NCI-H187 (cell line): ENCODE measurements at places on chromosomes 5 and 9.

DNA sequence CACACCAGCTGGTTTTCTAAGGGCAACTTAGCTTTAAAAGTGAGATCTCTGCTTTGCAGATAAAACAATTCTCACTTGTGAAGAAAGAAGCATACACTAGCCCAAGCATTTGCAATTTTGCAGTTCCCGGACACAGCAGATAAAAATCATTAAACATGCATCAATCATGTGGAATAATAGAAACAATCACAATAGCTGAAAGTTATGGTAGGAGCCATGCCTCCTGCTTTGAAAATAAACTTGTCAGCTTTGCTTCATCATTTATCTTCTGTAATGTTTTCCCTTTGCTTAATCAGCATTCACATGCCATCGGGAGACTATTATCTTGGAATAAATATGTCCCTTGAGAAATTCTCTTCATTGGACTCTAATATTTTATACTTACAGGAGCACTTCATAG lies 60.3 kb upstream of the DAB2 start:
- DNase-seq = no peak

- DNase-seq = no peak
These were observed 11.1 kb downstream of the GM2A start for GRCh38 chr5:151264113-151264512.

DNA sequence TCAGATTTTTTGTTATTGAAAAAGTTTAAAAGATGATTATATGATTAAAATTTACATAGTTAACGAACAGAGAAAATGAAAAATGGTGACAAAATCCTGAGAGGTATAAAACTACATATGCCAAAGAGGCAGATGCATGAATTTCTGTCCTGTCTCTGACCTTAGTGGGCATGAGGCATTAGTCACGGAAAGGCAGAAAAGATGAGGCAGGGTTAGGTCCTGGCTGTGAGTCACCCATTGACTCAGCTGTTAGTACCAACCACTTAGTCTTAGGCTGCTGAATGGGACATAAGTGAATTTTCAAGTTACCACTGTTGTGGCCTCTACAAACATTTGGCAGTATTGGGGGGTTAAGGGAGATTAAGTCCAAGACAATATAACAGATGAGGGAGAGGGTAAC lies 33.1 kb downstream of the RASA1 start:
- DNase-seq = no peak

GRCh38 chr5:32249668-32250067 lies 63.1 kb downstream of the MTMR12 start:
- DNase-seq = no peak

- DNase-seq = no peak
These were observed 490.2 kb upstream of the RORB start for GRCh38 chr9:74006935-74007334.

GRCh38 chr9:121294151-121294743 lies 26.3 kb downstream of the GSN start:
- DNase-seq = no peak

DNA sequence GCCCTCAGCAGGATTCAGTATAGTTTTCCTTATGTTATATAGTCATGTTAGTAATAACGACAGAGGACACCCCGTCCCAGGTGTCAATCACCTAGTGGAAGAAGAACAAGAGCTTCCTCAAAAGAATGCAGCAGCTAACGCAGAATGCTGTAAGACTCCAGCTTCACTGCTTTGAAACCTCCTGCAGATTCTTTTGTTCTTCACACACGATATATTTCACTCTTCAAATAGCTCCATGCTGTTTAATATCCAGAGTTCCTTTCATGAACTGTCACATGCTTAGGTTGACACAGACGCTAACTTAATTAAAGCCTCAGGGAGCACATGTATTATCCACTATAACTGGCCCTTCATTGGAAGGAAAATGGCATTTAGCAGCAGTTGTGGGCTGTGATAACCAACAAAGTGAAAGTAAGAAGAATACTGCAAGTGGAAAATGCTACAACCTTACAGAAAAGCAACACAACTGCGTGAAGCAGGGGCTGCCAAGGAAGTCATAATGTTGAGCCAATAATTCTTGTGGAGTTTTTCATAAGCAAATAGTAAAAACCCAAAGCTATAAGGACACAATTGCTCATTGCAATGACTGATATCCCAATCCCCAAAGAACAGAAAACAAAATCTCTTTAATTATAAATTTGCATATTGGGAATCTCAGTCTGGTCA lies 387.5 kb downstream of the PLK2 start:
- no peak for DNase-seq

DNA sequence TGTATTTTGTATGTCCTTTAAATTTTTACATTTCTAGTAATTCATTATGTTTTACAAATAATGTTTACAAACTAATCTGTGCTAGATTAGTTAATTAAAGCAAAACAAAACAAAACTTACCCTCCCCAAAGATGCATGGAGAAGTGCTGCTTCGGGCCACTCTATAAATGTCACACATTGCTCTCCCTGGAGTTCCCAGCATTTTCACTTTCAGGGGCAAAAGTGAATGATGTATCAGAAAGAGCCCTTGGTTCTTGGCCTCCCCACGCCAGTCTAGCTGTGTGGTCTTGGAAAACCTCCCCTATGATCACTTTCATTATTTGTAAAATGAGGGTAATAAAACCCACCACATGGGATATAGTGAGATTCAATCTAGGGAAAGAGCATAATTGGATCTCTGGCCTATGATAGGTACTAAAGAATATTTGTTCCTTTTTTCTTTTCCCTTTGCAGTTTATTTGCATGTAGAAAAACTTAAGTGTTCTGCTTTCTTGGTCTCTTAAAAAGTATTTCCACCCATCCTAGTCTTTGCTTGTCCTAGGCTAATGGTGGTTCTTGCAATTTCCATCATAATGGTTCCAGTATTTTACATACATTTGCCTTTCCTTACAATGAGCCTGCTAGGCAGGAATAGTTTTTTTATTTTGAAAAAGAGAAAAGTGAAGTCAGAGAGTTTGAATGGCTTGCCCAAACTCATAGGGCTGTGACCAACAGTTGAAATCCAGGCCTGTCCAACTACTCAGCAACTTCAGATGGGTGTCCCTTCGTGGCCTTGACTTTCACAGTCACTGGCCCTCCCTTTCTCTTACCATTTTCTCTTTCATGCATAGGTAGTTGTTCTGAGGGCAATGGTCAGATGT lies 184.5 kb upstream of the KLF4 start:
- no peak for DNase-seq

- no peak for DNase-seq
These were observed 46.8 kb upstream of the ANKRD55 start for GRCh38 chr5:56279979-56280378.

DNA sequence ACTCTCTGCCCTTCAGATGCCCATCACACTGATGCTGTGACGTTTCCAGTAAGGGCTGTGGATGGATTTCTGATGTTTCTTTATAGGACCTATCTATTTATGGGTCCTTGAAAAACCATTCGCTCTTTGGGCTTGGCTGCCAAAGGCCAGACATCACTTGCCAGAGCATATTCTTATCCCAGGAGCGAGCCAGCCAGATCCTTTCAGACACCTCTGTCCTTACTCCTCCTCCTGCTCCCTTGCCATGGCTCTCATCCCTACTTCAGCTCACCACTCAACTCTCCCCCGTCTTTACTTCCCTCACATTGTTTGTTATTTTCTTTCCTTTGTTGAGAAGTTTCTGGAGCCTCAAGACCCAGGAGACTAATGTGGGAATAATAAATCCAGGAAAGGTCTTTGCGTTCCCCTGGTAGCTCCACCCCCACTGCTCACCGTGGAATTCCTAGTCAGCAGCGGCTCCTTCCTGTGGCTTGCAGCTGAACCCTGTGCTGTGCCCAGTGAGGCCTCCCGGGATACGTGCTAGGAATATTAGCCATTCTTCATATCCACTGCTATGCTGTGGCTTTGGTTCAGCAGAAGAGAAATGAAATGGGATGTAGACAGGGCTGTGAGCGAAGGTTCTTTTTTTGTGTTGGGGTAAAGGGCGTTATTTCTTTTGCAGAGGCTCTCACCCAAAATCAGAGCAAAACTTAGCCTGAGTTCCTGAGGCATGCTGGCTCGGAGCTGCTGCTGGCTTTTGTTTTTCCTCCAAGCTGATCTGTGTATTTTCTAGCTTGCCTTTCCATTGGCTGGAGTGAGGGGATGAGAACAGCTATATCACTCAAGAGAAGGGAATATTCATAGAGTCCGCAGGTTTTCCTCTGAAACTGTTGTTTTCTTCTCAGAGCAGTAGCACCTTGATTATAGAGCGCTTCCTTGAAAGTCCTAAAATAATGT lies 171.1 kb downstream of the SAXO1 start:
- DNase-seq = no peak

DNA sequence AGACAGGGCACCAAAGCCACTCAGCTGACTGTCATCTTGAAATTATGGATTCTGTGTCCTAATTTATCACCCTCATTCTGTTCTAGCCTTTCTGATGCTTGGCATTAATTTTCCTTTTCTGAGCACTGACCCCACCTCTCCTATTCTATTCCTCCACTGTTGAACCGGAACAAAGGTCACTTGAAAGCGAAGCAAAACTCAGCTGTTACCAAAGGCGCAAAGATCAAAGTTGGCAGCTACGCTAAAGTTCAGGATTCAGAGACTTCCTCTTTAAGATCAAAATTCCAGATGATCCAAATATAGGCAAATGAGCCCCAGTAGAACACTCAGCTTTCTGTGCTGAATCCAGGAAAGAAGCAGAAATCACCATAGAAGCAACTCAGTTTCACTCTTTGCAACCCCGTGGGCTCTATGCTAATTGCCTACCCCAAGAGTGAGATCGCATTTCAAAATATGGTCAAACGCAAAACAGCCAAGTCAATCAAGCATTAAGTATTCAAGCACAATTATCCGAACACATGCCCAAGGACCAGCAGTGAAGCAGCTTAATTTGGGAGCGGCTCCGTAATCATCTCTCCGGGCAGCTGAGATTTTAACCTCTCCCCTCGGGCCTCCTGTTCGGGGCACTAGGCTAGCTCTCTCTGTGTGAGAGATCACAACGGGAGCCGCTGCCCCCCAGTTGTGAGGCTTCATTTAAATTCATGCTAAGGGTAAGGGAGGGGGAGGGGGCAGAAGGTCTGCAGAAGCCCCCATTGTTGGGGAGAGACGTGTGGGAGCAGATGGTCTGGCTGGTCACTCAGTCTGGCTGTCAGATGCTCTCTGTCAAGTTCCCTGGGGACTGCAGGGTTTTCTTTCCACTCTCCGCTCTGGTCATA lies 288.6 kb downstream of the ELAVL2 start:
- DNase-seq = no peak

DNA sequence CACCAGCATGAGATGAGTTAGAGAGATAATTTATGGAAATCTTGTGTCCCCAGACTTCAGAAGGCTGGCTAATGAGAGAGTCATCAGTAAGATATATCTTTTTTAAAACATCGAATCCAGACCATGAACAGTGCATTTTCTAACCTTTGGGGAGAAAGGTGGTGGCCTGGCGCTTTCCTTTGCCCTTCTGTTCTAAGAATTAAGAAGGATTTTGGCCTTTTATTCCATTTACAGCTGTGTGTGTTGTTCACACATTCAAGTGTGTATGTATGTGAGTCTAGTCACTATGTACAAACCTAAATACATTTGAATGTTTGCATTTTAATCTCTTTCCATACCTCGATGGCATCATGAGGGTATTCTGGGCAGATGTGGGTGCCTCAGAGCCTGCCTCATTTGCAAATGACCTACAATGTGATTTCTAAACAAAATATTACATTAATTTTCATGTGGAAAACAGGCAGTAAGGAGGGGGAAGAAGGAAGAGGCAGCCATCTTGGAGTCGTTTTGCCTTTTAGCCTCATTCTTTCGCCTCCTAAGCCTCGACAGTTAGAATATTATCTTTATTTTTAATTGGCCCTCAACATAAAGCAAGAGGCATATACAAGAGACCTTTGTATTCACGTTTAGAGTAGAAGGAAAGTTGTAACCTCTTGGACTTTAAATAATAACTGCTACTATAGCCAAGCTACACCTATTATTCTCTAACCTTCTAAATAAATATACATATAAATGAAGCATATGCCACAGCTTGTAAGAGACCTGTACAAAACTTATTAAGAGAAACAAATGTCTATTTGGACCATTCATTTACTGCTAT lies 125.3 kb upstream of the TMEM161B start:
- no peak for DNase-seq

DNA sequence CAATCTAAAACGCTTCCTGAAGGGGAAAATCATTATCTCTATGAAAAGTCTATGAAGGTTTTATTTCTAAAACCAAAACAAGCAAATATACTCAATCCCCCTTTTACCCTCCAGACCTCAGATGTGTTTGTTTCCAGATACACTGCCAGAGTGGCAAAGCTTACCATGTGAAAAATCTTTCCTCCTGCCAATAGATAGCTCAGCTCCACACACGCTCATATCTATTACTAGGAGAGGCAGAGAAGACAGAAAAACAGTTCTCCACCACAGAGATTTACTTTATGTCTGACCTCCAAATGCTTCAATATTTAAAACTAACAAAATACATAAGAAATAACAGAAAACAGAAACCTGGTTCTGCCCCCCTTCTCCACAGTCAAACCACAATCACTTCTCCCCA lies 7.0 kb downstream of the IRX2 start:
- no peak for DNase-seq

DNA sequence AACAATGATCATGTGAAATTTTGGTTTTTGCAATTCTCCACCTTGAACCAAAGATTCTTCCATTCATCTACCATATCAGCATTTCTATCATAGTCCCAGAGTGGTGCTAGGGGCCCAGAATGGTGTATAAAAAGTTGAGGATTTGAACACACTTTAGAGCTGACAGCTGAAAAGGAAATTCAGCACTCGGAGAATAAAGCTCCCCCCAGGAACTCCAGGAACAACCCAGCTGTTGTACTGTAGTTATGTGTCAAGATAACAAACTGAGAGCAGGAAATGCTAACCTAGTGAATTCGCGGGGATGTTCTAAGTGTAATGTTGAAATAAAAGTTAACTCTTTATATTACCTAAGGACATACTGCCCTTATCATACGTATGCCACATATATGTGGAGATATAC lies 216.7 kb downstream of the NFIB start:
- DNase-seq = no peak

DNA sequence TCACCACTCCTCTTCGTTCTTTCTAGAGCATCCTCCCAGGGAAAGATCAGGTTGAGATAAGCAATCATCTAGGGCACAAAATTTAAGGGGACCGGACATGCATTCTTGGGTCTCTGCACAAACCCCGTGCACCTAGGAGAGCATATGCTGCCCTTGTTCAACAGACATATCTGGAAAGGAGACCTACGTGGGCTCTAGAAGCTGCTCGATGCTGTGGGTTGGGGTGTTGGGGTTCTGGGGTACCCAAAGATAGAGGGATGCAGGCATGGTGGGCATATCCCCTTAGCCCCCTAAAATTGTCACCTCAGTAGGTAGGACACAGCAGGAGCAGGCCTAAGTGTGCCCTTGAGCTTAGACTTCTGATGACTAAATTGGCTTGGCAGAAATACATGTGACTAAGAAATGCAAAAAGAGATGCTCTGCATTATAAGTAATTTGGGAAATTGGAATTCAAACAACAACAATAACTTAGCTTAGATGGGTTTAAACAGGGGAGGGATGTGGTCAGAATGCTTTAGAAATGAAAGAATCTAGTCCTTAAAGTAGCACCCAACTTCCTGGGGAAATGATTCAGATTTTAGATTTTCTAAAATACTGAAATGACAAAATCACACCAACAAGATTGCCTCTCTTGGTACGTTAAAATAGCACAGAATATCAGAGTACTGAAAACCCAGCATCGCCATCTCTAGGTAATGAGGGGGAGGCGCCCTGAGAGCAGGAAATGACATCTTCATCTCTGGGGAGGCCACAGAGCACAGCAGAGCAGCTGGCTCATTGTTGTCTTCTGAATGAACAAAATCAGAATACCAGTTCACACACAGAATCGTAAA lies 172.3 kb downstream of the GNA14 start:
- no peak for DNase-seq

GRCh38 chr9:69577123-69577522 lies 95.0 kb downstream of the APBA1 start:
- no peak for DNase-seq

- no peak for DNase-seq
These were observed 147.8 kb downstream of the RXRA start for GRCh38 chr9:134474055-134474370.
